Naive thymus-derived CD4-positive, alpha-beta T cell (primary cell): ENCODE measurements at places on chromosomes 11 and 22. TPM values are rescaled to one million over a fixed set of nuclear protein-coding genes. Genes with fewer than 3 reads are reported as not detected.

DNA sequence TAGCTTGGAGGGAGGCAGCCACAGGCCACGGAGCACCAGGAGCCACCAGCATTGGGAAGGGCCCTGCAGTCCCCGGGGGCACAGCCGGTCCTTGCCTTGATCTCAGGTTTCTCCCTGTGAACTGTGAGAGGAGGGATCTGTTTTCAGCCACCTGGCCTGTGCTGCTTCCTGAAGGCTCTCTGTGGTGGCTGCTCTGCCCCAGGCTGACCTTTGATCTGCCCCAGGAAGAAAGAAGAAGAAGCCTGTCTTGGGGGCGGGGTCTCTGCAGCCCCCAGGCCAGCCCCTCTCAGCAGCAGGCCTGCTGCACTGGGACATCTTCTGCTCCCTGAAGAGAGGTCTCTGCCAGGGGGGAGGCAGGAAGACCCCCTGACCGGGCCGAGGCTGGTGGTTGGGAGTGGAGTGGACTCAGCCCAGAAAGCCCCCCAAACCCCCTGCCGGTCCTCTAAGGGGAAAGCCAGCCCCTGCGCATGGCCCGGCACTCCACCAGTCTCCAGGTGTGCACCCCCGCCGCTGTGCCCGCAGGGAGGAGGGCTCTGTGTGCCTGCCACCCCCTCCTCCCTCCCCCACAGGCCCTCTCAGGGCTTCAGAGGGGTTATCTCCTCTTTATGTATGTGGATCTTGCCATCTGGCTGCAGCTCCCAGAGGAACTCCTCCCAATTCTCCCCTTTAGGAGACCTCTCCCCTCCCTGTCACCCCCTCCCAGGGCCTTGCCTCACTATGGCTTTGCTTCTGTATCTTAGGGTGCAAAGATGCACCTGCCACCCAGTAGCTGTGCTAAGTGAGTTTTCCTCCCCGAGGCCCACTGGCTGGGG lies 675.3 kb downstream of the BRD1 start:
- no peak for DNase-seq
- H3K4me1 ChIP-seq: no peaks in the 10 kb centered on the region
- H3K27me3 ChIP-seq: no peaks in the 10 kb centered on the region
- no peaks in the 10 kb centered on the region for H3K36me3 ChIP-seq
- no peak overlapping the region for H3K4me3 ChIP-seq

DNA sequence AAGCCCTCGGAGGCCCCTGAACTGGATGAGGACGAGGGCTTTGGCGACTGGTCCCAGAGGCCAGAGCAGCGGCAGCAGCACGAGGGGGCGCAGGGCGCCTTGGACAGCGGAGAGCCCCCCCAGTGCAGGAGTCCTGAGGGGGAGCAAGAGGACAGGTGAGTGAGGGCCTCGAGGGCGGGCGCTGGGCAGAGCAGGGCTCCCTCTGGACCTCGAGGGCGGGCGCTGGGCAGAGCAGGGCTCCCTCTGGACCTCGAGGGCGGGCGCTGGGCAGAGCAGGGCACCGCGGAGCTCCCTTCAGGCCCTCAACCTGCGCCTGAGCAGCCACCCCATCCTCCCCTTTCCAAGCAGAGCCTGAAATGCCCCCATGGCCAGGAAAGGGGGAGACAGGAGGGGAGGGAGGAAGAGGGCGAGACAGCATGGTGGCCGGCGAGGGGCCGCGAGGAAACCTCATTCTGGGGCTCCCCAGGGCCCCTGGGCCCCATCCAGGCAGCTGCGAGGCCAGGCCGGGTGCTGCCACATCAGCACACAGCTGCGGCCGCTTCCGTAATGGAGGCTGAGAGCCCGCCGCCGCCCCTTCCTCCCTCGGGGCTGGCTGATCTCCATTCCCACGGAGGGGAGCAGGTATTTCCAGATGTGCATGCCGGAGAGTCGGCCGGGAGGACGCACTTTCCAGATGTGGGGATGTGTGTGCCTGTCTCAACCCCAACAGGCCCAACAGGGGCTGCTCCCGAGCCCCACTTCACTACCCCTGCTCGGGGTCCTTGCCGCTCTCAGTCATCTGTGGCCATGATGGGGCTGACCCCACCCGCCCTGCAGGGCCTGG lies 10.0 kb downstream of the PRR33 start:
- peaks cover 63% of the 10 kb centered on the region for H3K36me3 ChIP-seq
- no peak for DNase-seq
- no peak overlapping the region for H3K4me3 ChIP-seq

GRCh38 chr11:37657645-37658044 lies 1059.6 kb upstream of the RAG2 start:
- no peak for DNase-seq
- H3K36me3 ChIP-seq: no peaks in the 10 kb centered on the region
- H3K4me3 ChIP-seq: no peak overlapping the region
- no peak overlapping the region for H3K27ac ChIP-seq
- no peaks in the 10 kb centered on the region for H3K4me1 ChIP-seq

Gene TBX1
- total RNA-seq: 0.22 TPM in 1 of 2 replicates, not detected in the other

Gene PGM2L1
- 5.4 and 6.5 TPM in 2 replicates for total RNA-seq

Gene ARVCF
- 9.2 TPM for total RNA-seq

Gene FBLN1
- total RNA-seq: 1.1 TPM
